Endothelial cell (in vitro differentiated cells): ENCODE measurements at places on chromosomes 7 and 10. TPM values are rescaled to one million over a fixed set of nuclear protein-coding genes. Genes with fewer than 3 reads are reported as not detected.

The LIPJ gene
- total RNA-seq: not detected

The PAX4 gene
- total RNA-seq: 0.33 TPM

The INMT gene
- 1.4 TPM for total RNA-seq

The PODXL gene
- total RNA-seq: 302 TPM

The OPN4 gene
- total RNA-seq: not detected

The TRPV6 gene
- total RNA-seq: not detected

The BTBD16 gene
- total RNA-seq: 0.23 TPM

The ELN gene
- total RNA-seq: 44.8 TPM

The ADRB1 gene
- total RNA-seq: not detected

The PTN gene
- total RNA-seq: 1.7 TPM

The TAS2R3 gene
- total RNA-seq: 0.74 TPM

The AEBP1 gene
- 22.2 TPM for total RNA-seq

The ZPBP gene
- total RNA-seq: not detected

- H3K36me3 ChIP-seq: peaks cover 6% of the 10 kb centered on the region
- H3K27me3 ChIP-seq: peaks cover 5% of the 10 kb centered on the region
- no peak for DNase-seq
- no peak overlapping the region for H3K4me3 ChIP-seq
- H3K27ac ChIP-seq: peak overlapping the region; percentile 25
Measured at GRCh38 chr10:119689016-119689580, 36.8 kb upstream of the INPP5F start.

GRCh38 chr7:150947241-150947745 lies 30.8 kb downstream of the KCNH2 start:
- no peaks in the 10 kb centered on the region for H3K36me3 ChIP-seq
- peaks cover 13% of the 10 kb centered on the region for H3K27me3 ChIP-seq
- no peak overlapping the region for H3K4me3 ChIP-seq

GRCh38 chr10:16949816-16950215 lies 132.6 kb upstream of the RSU1 start:
- H3K4me1 ChIP-seq: peaks cover 58% of the 10 kb centered on the region
- H3K27ac ChIP-seq: peak overlapping the region; percentile 78
- H3K27me3 ChIP-seq: peaks cover 11% of the 10 kb centered on the region
- peaks cover 17% of the 10 kb centered on the region for H3K36me3 ChIP-seq

GRCh38 chr10:43409385-43410109 lies 561 bp upstream of the HNRNPF start:
- peaks cover 16% of the 10 kb centered on the region for H3K27me3 ChIP-seq
- DNase-seq: peak; percentile 11
- peaks cover 15% of the 10 kb centered on the region for H3K4me1 ChIP-seq
- peak overlapping the region; percentile 97 for H3K4me3 ChIP-seq
- peak overlapping the region; percentile 97 for H3K27ac ChIP-seq

DNA sequence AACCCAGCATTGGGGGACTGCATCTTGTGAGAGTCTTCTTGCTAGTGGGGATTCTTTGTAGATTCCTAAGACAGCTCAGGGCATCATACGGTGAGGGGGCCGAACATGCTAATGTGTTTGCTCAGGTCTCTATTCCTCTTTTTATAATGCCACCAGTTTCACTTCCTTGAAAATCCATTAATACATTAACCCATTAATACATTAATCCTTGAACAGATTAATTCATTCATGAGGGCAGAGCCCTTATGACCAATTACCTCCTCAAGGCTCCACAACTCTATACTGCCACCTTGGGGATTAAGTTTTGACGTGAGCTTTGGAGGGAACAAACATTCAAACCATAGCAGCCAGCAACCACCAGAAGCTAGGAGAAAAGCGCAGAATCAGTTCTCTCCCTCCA lies 67.2 kb upstream of the POT1 start:
- H3K27me3 ChIP-seq: peaks cover 1% of the 10 kb centered on the region
- H3K4me3 ChIP-seq: no peak overlapping the region
- no peak overlapping the region for H3K27ac ChIP-seq
- no peaks in the 10 kb centered on the region for H3K4me1 ChIP-seq

- no peak for DNase-seq
- H3K36me3 ChIP-seq: peaks cover 3% of the 10 kb centered on the region
- H3K27ac ChIP-seq: no peak overlapping the region
- peaks cover 7% of the 10 kb centered on the region for H3K27me3 ChIP-seq
Measured at GRCh38 chr10:89555688-89556445, 20.5 kb upstream of the SLC16A12 start.

GRCh38 chr7:157559596-157560257 lies 222.9 kb downstream of the DNAJB6 start:
- no peak for DNase-seq
- H3K4me1 ChIP-seq: no peaks in the 10 kb centered on the region

GRCh38 chr10:102647443-102648268 lies 3.4 kb downstream of the TRIM8 start:
- H3K36me3 ChIP-seq: peaks cover 51% of the 10 kb centered on the region
- peak overlapping the region; percentile 100 for H3K4me3 ChIP-seq
- H3K4me1 ChIP-seq: peaks cover 54% of the 10 kb centered on the region
- H3K27me3 ChIP-seq: peaks cover 27% of the 10 kb centered on the region

DNA sequence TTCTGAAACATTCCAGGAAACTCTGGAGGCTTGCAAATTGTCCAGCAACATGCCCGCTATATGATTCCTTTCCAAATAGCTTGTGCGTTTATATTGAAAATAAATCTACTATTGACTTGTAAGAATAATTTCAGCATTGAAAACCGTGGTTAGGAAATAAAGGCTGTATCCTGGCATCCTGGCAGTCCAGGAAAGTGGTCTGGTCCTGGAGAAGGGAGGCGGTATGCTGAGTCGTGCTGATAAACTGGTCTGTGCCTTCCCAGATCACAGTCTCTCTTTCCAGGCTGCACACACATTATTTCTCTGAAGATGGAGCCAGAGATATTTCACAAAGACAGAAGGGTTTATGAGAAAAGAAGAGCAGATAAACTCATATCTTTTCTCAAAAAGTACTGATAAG lies 350.1 kb upstream of the COBL start:
- no peak overlapping the region for H3K4me3 ChIP-seq
- no peaks in the 10 kb centered on the region for H3K4me1 ChIP-seq
- H3K27me3 ChIP-seq: no peaks in the 10 kb centered on the region

GRCh38 chr7:16178585-16178984 lies 242.8 kb downstream of the CRPPA start:
- no peaks in the 10 kb centered on the region for H3K36me3 ChIP-seq
- DNase-seq: no peak
- H3K4me3 ChIP-seq: no peak overlapping the region
- no peaks in the 10 kb centered on the region for H3K27me3 ChIP-seq
- H3K4me1 ChIP-seq: no peaks in the 10 kb centered on the region

- no peaks in the 10 kb centered on the region for H3K27me3 ChIP-seq
- no peak overlapping the region for H3K4me3 ChIP-seq
- no peaks in the 10 kb centered on the region for H3K4me1 ChIP-seq
- H3K36me3 ChIP-seq: peaks cover 3% of the 10 kb centered on the region
- no peak overlapping the region for H3K27ac ChIP-seq
- DNase-seq: no peak
Measured at GRCh38 chr7:71716690-71717089, 584.7 kb downstream of the GALNT17 start.

DNA sequence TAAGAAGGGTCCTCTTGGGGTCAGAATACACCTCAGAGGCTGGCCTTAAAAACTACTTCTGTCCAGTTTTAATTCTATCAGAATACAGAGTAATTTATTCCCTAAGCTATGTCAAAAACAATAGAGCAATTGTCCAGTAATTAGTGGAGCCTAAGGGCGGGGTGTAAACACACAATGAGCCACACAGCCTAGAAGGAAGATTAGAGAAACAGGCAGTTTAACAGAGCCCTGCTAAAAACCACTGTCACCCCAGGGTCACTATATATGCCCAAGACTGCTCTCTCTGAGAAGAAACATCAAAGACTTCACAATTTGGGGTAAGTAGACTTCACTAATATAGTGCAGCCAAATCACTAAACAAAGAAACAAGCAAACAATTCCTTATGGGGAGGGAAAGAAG lies 27.2 kb upstream of the WNT2 start:
- H3K27ac ChIP-seq: no peak overlapping the region
- H3K27me3 ChIP-seq: no peaks in the 10 kb centered on the region
- DNase-seq: no peak
- peaks cover 9% of the 10 kb centered on the region for H3K4me1 ChIP-seq
- no peaks in the 10 kb centered on the region for H3K36me3 ChIP-seq

DNA sequence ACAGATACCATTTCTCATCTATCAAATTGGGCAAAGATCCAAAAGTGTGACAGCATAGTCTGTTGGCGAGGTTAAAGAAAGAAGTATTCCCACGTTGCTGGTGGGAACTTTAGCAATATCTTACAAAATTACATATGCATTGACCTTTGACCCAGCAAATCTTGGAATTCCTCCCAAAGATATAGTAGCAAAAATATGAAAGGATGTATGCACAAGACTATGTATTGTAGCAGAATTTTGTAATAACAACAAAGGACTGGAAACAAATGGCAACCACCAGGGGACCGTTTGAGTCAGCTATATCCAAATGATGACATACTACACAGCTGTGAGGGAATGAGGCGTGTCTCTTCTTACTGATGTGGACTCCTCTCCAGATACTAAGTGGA lies 50.2 kb downstream of the KCNH2 start:
- H3K27me3 ChIP-seq: no peaks in the 10 kb centered on the region
- DNase-seq: no peak
- no peaks in the 10 kb centered on the region for H3K4me1 ChIP-seq
- no peak overlapping the region for H3K27ac ChIP-seq
- no peak overlapping the region for H3K4me3 ChIP-seq

GRCh38 chr7:99252166-99252895 lies 20.3 kb upstream of the MYH16 start:
- peaks cover 5% of the 10 kb centered on the region for H3K4me1 ChIP-seq
- H3K4me3 ChIP-seq: no peak overlapping the region
- H3K27ac ChIP-seq: no peak overlapping the region
- H3K36me3 ChIP-seq: no peaks in the 10 kb centered on the region

DNA sequence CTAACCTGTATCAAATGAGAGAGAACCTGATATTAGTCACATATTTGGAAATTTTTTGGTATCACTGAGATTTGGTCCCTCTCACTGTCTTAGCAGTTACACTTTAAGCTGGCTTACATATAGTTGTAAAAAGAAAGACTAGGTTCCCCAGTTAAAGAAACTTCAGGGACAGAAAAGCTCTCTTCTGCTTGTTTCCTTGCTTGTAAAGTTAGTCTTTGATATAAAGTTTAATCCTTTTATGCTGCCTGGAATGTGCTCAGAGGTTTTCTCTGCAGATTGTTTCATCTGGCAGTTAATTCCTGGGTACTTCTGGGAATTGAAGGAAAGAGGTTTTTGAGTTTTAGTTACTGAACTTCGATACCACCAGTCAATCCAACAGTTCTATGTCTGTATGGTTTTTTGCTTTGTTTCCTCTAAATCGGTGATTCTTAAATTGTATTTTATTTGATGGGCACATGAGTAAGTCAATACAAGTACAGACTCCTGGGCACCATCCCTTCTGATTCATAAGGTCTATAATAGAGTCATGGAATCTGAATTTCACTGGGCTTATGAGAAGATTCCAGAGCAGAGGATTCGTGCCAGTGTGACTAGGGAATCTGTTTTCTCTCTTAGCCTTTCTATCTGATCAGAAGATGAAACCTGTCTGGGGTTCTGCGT lies 1080.9 kb upstream of the C7orf33 start:
- peaks cover 5% of the 10 kb centered on the region for H3K27me3 ChIP-seq
- DNase-seq: no peak
- H3K4me3 ChIP-seq: no peak overlapping the region
- no peaks in the 10 kb centered on the region for H3K4me1 ChIP-seq
- no peak overlapping the region for H3K27ac ChIP-seq
